ENCODE measurements at places on chromosomes 16 and 17.
A peak's percentile ranks its signal among the peaks of the same experiment; 100 is the strongest.

- no peak for DNase-seq
These were observed 5.2 kb downstream of the OMG start for GRCh38 chr17:31291820-31292219.

- no peak for DNase-seq
These were observed 2.4 kb upstream of the PRR15L start for GRCh38 chr17:47959825-47960655.

DNA sequence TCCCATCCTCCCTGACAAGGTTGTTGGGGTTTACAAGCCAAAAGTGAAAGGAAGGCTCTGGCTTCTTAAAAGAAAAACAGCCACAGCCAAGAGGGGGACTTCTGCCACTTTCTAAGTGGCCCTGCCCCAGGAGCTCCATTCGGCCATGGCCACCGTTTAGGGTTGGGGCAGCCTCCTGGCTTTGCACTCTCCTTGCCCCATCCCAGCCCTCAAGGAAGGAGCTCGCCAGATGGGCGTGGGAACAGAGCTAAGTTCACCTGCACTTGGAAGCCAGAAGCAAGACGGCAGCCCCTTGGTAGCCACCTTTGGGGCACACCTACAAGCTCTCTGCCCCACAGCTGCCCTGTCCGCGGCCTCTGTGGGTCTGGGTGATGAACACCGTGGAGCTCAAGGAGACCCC, 122.4 kb upstream of the CDC42EP4 start:
- no peak for DNase-seq

GRCh38 chr16:54282928-54283724, 3.5 kb downstream of the IRX3 start:
- DNase-seq: no peak

DNA sequence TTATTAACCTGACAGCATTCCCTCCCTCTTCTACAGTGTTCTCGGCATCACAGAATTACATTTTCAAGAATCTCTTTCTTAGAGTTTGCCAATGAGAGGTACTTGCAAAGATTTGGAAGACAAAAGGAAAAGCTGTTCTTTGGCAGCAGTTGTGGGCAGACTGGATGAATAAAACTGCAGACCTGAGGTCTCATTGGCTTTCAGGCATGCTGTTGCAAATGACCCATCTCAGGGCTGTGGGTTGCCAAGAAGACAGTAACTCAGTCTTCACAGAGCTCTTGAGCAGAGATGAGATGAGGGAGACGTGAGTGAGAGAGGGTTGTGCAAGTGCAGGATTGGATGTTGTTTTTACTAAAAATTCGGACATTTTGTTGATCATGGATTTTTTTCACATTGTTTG, 11.3 kb upstream of the USP31 start:
- DNase-seq: no peak

DNA sequence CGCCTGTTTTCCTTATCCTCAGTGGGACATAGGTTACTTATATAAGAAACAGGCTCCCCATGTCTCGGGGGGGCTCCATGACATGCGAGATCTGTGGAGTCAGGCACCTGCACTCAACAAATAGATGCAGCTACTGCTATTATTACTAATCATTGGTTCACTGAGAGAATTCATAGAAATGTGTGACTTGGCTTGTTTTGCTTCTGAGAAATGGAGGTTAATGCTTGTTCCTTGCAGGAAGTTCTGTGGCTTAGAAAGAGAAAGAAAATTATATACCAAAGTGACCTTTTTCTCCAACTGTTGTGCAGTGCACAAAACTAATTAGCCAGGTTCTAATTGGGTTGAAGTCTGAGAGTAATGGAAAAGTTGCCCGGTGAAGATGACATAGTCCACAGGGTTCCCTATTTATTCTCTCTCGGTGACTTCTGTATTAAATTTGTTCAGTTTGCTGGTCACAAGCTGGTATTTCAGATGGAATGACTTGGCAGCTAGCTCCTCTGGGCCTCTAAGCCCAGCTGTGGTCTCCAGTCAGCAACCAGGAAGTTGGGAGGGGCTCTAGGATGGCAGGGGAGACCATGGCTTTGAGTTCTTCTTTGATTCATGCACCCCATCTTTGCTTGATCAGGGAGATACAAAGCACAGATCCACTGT, 17.6 kb upstream of the MAF start:
- DNase-seq: no peak

DNA sequence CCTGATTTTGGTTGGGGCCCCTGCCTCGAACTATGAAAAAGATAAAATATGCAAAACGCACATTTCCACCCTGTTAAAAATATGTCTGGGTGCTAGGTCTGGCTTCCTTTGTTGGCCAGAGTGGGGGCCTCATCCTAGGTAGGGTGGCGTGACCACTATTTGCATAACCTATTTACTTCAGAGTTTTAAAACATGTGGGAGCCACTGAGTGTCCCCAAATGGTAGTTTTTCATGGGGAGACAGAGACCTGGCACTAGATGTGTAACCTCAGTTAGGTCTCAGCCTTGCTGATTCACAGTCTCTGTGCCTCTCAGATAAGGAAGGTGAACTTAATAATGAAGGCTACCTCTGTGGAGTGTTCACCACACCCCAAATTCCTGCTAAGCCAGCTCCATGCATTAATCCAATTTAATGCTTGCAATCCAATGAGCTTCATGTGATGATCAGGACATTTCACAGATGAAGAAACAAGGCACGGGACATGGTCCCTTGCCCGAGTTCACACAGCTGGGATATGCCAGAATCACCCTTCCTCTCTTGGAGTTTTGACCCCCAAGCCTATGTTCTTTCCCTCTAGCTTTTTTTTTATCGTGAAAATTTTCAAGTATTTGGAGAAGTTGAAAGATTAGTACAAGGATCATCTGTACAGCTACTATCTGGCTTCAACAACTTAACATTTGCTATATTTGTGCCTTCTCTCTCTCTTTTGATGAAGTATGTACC, 103.4 kb downstream of the IRF8 start:
- no peak for DNase-seq

DNA sequence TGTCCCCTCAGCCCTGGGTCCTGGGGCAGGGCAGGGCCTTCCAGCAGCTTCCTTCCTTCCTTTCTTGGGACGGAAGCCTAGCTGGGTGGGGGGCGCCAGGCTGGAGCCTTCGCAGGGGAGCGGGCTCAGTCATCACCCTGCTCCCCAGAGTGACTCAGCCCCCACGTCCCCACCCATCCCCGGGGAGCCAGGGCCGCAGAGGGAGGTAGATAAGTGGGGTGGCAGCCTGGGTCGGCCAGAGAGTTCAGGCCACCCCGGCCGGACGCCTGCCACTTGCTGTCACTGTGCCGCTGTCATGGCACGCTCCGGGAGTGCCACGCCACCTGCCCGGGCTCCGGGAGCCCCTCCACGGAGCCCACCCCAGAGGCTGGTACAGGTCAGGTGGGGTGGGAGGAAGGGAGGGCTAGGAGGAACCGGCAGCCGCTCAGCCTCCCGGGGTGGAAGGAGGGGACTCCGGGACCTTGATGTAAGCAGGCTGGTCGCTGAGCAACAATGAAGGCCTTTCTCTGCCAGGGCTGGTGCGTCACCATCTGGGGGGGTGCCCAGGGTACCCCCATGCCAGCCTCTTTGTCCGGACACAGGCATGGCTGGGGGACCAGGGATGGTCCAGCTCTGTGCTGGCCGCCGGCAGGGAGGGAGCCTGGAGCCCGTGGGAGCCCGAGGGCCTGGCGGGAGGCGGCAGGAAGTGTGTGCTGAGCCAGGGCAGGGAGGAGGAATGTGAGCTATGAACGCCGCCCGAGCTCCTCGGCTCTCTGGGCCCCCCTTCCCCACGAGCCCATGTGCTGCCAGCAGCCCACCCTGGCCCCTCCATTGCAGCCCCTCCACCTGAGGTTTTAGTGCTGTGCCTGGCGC, 6.6 kb downstream of the NHERF2 start:
- DNase-seq: peak; percentile 31

GRCh38 chr17:29240968-29241963, 5.4 kb upstream of the CRYBA1 start:
- DNase-seq: no peak

DNA sequence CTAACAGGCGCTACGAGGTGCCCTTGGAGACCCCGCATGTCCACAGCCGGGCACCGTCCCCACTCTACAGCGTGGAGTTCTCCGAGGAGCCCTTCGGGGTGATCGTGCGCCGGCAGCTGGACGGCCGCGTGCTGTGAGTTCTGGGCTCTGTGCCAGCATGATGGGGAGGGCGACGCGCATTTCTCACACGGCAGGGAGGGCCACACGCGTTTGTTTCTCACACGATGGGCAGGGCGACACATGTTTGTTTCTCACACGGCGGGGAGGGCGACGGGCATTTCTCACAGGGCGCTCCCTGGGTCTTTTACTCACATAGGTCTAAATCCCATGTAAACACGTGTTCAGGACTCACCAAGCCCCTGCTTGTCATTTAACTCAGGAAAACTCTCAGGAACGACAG, 4.4 kb downstream of the GAA start:
- DNase-seq: no peak

GRCh38 chr17:2484876-2485275, 26.8 kb downstream of the METTL16 start:
- DNase-seq: no peak

- no peak for DNase-seq
These were observed 42.1 kb downstream of the USP31 start for GRCh38 chr16:23107117-23107516.

GRCh38 chr17:11388054-11388453, 147.0 kb downstream of the SHISA6 start:
- no peak for DNase-seq

- DNase-seq: no peak
These were observed 387.1 kb downstream of the XYLT1 start for GRCh38 chr16:17083628-17084027.

DNA sequence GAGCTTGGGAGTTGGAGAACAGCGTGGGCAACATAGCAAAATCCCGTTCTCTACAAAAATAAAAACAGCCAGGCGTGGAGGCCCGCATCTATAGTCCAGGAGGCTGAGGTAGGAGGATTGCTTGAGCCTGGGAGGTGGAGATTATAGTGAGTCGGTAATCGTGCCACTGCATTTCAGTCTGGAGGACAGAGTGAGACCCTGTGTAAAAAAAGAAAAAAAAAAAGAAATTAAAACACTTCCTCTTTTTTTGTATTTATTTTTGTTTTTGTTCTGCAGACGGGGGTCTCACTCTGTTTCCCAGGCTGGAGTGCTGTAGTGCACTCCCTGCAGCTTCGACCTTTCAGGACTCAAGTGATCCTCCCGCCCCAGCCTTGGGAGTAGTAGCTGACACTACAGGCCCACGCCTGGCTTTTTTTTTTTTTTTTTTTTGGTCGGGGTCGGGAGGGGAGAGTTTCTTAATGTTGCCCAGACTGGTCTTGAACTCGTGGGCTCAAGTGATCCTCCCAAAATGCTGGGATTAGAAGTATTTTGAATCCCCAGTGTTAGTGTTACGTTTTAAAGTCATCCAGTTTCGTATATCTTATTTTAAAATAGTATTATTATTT, 1.5 kb downstream of the IST1 start:
- no peak for DNase-seq

GRCh38 chr17:4836221-4836620, 3.1 kb downstream of the MINK1 start:
- DNase-seq: no peak

DNA sequence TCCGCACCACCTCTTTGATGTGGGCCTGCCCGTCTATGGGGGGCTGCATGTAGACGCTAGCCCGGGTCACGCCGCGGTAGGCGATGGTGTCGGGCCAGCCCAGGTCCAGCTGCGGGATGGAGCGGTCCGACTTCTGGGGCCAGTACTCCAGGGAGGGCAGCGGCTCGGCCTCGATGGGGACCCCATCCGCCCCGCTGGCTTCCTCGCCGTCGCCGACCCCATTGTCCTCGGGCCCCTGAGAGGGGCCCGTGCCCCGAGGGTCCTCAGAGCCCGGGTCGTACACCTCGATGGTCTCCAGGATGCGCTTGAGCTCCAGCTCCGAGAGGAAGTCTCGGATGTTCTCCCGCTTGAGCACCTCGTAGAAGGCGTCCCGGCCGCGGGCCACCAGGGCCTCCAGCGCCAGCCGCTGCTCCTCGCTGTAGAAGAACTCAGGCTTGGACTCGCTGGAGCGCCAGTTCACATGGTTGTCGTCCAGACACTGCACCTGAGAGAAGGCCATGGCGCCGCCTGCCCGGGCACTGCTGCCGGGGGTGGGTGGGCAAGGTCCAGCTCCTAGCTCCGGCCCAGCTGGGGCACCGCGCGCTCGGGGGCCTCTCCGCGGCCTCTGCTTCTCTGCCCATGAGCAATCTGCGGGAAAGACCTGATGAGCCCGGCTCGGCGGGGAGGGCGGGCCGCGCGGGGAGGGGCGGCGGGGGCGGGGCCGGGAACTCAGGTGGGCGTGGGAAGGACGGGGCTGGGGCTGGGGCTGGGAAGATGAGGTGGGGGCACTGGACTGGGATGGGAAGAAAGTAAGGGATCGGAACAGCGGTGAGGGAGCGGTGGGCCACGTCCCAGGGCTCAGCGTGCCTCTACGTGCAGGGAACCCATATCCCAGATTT, 782 bp downstream of the FAM83G start:
- DNase-seq: peak; percentile 62

GRCh38 chr16:70712942-70713341, 27.1 kb upstream of the MTSS2 start:
- DNase-seq: no peak

DNA sequence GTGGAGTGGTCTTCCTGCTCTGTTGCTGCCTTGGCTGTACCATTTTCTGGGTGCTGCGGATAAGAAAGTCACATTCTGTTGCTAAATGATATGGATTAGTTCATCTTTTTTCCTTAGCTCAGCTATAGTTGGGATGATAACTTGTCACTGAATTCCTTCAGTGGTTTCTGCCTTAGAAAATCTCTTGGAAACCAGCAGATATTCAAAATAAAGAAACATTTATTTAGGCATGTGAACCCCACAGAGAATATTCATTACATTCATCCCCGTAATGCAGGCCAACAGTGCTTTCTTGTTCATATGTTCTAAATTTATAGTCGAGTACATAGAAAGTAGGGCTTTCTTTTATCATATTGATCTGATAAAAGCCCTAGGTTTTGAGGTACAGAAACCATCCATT, 151.3 kb downstream of the CYB561 start:
- DNase-seq: no peak

DNA sequence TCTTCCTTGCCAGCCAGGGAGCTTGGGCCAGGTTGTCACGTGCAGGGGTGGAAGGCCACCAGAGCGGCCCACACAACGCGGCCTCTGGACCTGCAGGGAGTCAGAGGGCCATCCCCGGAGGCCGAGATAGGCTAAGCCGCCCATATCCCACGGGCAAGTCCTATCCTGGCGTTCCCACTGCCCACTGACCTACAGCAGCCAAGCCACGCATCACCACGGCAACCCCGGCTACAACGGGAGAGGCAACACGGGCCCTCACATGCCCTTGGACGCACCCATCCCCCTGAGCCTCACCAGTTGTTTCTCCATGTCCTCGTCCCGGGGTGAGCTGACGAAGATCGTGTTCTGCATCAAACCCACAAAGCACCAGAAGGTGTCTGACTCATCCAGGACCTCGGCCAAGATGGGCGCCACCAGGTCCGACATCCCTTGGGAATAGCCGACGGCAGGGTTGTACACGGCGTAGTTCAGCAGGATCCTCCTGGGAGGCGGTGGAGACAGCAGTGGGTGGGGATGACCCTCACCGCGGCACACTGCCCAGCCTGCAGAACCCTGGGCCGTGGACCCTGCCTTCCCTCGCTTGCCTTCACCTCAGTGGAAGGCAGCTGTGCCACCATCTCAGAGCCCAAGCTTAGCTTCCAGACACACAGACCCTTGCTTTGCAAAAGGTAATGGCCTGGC, 88.2 kb downstream of the TBC1D16 start:
- no peak for DNase-seq
